ENCODE measurements at places on chromosomes 2 and 18.

GRCh38 chr2:217058791-217059755, 199.2 kb upstream of the TNP1 start:
- DNase-seq = no peak

DNA sequence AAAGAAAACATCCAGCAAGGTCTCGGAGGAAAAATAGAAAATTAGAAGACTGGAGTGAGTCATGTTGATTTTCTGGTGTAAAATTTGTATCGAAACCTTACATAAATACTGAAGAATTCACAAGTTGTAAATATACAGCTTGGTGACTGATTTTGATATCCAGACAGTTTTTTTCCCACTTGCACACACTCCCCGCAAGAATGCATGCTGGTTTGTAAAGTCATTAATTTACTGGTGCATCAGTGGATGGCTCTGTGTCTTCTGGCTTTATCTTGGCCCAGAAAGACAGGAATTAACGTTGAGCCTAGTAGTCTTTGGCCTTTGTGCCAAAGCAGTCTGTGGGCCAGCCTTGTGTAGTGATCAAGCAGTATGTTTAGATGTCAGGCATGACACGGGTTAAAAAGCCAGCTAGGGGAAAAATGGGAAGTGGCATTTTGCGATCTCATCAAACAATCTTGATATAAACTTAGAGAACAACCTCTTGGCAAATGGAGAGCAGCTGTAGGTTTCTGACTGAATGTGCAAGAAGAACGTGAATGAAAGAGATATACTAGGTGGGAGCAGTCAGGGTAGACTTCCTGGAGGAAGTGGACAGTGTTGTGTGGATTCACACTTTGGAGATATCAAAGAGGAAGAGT, 22.7 kb upstream of the CASP8 start:
- no peak for DNase-seq

GRCh38 chr18:42305869-42306593, 351.0 kb downstream of the PIK3C3 start:
- no peak for DNase-seq

DNA sequence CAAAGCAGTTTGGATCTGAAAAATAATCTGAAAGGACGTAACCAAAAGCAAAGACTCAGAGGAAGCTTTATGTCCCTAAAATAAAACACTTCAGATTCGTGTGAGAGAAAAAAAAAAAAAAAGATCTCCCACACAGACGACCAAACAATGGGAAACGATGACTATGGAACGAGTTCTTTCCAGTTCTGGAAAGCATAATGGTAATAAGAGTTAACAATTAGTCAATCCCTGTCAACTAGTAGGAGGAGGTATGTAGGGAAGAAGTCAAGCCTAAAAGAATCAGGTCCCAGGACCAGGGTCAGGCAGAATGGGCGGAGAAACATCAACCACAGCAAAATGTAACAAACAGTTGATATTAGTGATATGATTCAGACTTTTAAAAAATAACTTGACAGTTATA, 170.3 kb upstream of the SETBP1 start:
- DNase-seq = no peak

- DNase-seq = no peak
Observed at GRCh38 chr2:104867813-104868504, 14.0 kb downstream of the POU3F3 start.

GRCh38 chr2:119282996-119283511, 59.4 kb downstream of the STEAP3 start:
- no peak for DNase-seq

GRCh38 chr2:7672027-7672684, 754.9 kb downstream of the RNF144A start:
- peak; percentile 43 for DNase-seq

- DNase-seq = no peak
Observed at GRCh38 chr2:42359304-42359964, 1.6 kb downstream of the COX7A2L start.

DNA sequence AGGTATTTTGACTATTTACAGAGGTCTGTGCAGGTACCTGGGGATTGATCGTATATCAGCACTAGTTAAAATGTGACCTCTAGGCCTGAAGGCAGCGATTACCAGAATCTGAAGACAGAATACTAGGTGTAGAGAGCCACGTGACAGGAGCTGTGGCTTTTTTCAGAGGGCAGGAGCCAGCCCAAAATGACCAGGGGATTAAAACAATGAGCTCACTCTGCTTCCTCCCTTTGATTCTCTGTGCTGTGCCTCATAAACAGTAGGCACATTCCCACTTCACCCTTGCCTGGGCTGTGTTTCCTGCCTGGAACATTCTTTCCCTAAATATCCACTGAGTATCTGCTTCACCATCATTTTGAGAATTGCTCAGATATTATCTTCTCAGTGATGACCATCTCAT, 15.2 kb downstream of the ITGAV start:
- no peak for DNase-seq

DNA sequence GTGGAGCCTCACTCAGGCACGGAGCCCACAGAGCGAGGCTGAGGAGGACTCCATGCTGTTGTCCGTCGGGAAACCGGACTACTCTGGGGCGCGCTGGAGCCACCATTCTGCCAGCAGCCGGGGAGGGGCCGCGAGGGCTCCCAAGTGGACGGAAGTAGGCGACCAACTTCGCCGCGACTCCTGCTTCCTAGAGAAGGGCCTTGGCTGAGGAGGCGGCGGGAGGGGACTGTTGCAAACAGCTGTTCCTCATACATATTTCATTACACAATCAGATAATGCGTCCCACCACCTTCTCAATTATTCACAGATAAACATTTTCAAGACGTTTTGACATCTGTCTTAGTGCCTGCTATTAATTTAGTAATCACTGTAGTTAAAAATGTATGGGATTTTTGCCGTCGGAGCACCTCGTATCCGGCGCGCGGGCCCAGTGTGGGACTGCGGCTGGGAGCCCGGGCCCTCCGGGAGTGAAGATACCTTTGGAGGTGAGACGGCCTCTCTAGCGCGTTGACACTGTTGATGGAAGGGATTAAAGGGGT, 11.7 kb upstream of the SIX3 start:
- DNase-seq = no peak

DNA sequence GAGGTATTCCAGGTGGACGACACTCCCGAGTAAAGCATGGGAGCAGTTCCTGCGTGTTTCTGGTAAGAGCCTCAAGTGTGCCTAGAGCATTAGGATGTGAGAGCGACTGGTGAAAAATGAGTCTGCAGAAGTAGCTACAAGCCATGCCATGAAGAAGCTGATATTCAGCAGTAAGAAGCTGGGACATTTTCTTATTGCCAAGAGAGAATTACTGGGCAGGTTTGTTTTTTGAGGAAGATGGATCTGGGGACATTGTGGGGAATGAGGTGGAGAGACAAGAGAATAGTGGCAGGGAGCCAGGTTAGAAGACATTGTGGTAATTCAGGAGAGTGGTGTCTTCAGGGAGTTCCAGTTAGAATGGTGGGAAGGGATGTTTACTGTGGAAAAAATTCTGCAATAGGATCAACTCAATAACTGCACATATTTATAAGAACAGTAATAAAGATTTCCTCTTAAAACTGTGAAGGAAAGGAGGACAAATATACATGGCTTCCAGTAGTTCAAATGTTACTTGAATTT, 38.2 kb downstream of the CRIM1 start:
- DNase-seq = no peak

- DNase-seq = no peak
Observed at GRCh38 chr2:5491523-5491922, 200.7 kb upstream of the SOX11 start.

DNA sequence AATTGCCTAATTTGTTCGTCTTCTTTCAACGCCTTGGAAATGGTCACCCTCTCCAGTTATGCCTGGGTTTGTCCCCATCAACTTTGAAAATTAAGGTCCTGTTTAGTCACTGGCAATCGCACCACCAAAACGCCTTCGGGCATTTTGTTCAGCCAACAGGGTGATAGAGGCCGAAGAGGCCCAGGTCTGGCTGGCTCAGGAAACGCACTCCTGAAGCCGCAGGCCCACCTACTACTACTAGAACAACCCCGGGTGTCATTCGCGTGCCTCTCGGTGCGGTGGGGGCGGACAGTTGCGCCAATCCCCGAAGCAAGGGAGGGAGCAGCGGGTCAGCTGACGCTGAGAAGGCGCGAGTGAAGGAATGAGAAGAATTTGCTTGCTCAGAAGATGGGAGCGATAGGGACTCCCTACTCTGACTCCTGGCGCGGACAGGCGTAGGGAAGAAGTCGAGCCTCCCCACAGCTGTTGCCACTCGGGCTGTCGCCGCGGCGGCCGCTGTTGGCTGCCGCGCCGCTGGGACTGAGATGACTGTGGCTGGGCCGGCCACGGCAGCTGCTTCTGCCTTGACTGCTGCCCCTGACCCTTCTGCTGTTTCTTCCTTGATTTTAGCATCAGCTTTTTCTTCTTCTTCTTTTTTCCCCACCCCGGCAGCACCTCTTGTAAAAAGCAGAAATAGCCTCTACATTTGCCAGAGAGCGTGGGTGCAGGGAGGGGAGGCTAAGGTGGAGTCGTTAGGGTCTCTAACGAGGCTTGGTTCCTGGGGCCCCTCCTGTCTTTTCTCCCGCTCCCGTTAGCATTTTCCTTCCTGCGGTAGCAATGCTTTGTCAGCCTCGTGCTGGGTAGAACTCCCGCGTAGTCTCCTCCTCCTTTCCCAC, 387.6 kb downstream of the FIGN start:
- DNase-seq = no peak

GRCh38 chr2:42585779-42586178, 17.3 kb downstream of the MTA3 start:
- DNase-seq = no peak

- DNase-seq = no peak
Observed at GRCh38 chr2:235773188-235773928, 279.5 kb downstream of the AGAP1 start.

GRCh38 chr2:26880910-26881435, 33.0 kb downstream of the DPYSL5 start:
- DNase-seq = no peak

GRCh38 chr18:10685484-10685883, 159.7 kb downstream of the NAPG start:
- no peak for DNase-seq

DNA sequence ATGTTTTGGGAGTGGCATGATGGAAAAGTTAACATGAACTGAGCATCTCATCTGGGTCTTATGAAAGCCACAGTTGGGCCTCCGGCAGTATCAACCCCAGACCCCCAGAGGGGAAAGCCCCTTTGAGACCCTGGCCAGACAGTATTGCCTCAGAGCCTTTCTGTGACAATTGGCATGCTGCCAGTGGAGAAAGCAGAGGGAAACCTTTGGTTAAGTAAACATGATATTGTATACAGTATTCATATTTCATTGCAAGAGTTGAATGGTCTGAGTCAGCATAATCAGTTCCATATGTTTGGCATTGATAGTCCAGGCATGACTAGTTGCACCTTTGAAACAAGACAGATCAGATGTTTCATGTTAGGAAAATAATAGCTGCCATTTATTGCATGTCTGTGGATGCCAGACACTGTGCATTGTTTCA, 20.0 kb downstream of the MERTK start:
- DNase-seq = no peak

GRCh38 chr2:237524631-237525030, 37.6 kb downstream of the MLPH start:
- DNase-seq = no peak

DNA sequence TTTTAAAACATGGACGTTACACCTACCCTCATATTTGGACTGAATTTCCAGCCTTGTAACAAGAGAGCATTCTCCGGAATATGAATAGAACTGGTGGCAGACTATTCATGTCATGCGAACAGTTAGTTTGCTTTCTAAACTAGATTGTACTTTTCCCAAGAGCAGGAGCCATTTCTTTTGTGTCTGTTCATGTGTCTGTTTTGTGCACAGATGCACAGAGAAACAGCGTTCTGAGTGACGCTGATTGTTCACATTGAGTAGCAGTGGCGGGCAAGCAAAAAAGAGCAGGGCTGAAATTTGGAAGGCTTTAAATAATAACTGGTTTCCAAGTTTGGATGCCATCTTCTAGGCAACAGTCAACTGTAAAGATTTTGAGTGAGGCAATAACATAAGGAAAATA, 200.3 kb downstream of the NRXN1 start:
- DNase-seq = no peak

GRCh38 chr2:234425639-234426603, 71.0 kb downstream of the ARL4C start:
- peak; percentile 75 for DNase-seq

GRCh38 chr2:209389171-209389618, 34.7 kb upstream of the MAP2 start:
- DNase-seq = no peak

GRCh38 chr2:223970343-223971128, 13.3 kb downstream of the MRPL44 start:
- peak; percentile 41 for DNase-seq

- DNase-seq = no peak
Observed at GRCh38 chr2:71469403-71470398, 16.3 kb downstream of the DYSF start.

GRCh38 chr2:99987160-99987559, 155.2 kb downstream of the AFF3 start:
- DNase-seq = no peak

DNA sequence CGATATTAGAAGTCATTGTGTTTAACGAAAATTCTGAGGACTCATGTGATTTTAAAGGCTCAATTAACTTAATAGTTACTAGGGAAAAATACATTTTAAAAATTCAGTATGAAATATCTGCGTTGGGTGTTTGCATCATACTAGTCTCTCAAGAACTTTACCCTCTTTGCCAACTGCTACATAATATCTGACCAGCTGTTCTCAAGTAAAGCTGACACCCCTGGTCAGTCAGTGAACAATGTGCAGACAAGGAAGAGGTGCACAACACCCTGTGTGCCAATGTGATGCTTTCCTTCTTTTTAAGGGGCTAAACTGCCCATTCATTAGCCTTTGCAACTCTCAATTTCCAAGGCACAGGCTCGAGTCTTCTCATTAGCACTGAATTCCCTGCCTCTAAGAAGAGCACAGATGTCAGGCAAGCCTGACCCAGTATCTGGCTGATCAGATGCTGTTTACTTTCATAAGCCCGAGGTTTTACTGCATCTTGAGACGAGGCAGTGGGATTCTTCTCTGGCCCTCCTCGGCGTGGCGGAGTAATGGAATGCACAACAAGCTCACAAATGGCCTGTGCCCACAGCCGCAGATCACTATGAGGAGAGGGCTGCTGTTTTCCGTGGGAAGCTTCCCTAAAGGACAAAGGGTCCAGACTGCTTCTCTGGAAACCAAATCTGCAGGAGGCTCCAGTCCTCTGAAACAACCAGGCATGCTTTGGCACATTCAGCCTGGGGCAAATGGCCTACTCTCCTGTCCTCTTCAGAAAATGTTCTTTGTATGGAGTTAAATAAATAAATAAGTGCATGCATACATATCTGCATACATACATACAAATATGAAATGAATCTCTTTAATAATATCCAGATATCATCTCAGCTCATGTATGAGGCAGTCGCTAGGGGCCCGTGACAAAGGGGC, 240.3 kb downstream of the ZNF521 start:
- DNase-seq = no peak

- no peak for DNase-seq
Observed at GRCh38 chr2:235432741-235433520, 60.9 kb upstream of the AGAP1 start.

GRCh38 chr18:22839340-22839821, 93.7 kb upstream of the RBBP8 start:
- no peak for DNase-seq

DNA sequence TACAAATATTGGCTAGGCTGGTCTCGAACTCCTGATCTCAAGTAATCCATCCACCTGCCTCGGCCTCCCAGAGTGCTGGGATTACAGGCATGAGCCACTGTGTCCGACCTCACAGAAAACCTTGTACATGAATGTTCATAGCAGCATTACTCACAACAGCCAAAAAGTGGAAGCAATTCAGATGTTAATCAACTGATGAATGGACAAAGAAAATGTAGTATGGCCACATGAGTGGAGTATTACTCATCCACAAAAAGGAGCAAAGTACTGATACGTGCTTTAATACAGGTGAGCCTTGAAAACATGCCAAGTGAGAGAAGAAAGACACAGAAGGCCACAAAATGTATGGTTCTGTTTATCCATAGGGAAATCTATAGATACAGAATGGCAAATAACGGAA, 20.6 kb downstream of the CEP192 start:
- no peak for DNase-seq
